Activated T-helper 1 cell treated with anti-CD3 and anti-CD28 coated beads, Interleukin-2, amount 50 U/mL, for 16 hours (primary cell): ENCODE measurements at places on chromosomes 3 and 15.
A peak's percentile ranks its signal among the peaks of the same experiment; 100 is the strongest.

GRCh38 chr15:50098545-50098944 lies 20.5 kb downstream of the ATP8B4 start:
- DNase-seq: no peak

GRCh38 chr3:186102687-186103086 lies 6.2 kb downstream of the ETV5 start:
- DNase-seq: no peak

GRCh38 chr3:71504250-71505036 lies 79.1 kb downstream of the FOXP1 start:
- DNase-seq: peak; percentile 26

- no peak for DNase-seq
Observed at GRCh38 chr15:47744973-47745372, 27.7 kb downstream of the SEMA6D start.

- no peak for DNase-seq
Observed at GRCh38 chr3:28768439-28768838, 419.8 kb upstream of the AZI2 start.

DNA sequence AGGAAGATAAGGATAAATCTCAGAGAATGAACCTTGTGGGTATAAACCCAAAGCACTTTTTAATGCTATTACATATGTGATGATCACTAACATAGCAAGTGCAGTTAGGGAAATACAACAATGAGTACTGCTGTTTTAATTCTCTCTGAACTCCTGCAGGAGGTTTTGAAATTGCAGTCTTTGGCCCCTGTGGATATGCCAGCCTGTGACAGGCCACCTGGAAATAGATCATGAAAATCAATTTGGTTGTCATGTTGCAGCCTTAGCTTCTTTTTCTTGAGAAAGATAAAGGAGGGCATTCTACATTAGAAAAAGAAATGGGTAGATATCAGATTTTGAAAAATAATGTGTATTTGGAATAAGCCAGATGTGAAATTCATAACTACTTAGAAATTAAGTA lies 103.6 kb downstream of the RSRC1 start:
- DNase-seq: no peak

GRCh38 chr3:37505415-37505814 lies 331.0 kb upstream of the LRRFIP2 start:
- DNase-seq: no peak

- DNase-seq: no peak
Observed at GRCh38 chr15:40190591-40190990, 29.7 kb downstream of the BUB1B start.

GRCh38 chr15:73392025-73392424 lies 23.3 kb upstream of the HCN4 start:
- DNase-seq: no peak

- no peak for DNase-seq
Observed at GRCh38 chr3:193777524-193777923, 184.5 kb downstream of the OPA1 start.

GRCh38 chr3:100912976-100913545 lies 80.2 kb downstream of the ABI3BP start:
- DNase-seq: no peak

DNA sequence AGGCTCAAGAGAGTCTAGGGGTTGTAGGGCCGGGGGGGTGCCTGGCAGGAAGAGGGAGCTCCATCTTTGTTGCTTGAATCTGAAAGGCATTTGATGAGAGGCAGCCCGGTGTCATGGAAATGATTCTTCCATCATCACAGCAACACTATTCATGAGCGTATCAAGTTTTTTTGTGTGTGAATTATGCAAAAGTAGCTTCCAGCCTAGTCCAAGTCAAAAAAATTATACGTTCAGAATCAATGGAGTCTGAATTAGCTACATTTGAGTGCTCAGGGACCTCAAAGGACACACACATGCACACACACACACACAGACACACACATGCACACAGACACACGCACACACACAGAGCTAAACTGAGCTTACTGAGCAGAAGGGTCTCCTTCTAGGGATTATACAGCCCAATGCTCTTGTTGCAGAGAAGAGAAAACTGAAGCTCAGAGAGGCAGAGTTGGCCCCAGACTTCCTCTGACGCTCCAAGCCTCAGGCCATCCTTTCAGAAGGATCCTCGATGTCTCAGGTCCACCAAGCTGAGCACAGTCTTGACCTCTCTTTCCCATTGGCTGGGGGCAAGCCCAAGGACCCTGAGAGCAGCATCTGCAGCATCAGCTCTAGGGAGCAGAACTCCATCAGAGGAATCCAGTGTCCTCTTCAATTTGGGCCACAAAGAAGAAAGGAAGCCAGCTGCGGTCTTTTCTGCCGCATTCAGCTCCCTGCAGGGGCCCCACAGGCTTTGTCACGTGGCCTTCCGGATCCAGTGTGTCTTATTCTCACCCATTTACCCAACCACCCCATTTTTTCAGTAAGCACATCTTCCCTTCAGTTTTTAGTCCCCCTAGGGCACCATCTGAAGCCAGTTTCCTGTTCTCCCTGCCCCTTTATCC lies 228.0 kb downstream of the UACA start:
- DNase-seq: peak; percentile 18

- DNase-seq: no peak
Observed at GRCh38 chr3:161508852-161509477, 12.4 kb downstream of the OTOL1 start.

GRCh38 chr3:45537970-45538640 lies 56.4 kb upstream of the LIMD1 start:
- DNase-seq: no peak

- DNase-seq: no peak
Observed at GRCh38 chr15:71971905-71972304, 146.0 kb downstream of the MYO9A start.

DNA sequence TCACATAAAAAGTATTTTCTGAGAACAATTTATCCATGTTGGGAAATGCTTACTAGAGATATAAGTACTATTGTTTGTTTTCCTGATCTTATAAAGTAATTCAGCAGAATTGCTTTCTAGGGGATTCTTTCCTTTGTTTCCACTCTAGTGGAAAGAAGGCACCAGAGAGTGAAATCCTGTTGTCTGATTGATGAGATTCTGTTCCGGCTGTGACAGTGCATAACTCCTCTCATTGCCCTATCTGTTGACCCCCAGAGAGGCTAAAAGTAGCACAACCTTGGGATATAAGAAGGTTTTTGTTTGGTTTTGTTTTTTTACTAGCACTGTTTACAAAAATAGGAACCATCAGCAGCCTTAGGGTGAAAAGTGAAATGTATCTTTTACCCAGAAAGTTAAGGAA lies 114.1 kb downstream of the ALCAM start:
- no peak for DNase-seq

DNA sequence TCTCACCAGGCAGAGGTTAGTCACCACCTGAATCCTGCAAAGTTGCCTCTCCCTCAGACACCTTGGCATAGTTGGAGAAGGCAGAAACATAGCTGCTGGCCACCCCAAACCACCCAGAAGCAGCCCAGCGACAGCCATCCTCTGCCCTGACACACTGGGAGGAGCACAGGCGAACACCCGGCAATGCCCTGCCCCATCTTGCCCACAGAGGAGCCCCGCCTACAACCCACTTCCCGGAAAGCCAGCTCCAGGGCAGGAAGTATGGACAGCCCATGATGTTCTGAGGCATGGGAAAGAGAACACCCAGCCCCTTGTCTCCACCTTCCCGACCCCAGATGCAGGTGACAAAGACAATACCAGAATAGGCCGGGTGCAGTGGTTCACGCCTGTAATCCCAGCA lies 12.6 kb upstream of the SHISA5 start:
- no peak for DNase-seq

GRCh38 chr3:136898954-136899353 lies 36.9 kb downstream of the NCK1 start:
- no peak for DNase-seq

- no peak for DNase-seq
Observed at GRCh38 chr3:85567071-85567676, 608.4 kb downstream of the CADM2 start.

DNA sequence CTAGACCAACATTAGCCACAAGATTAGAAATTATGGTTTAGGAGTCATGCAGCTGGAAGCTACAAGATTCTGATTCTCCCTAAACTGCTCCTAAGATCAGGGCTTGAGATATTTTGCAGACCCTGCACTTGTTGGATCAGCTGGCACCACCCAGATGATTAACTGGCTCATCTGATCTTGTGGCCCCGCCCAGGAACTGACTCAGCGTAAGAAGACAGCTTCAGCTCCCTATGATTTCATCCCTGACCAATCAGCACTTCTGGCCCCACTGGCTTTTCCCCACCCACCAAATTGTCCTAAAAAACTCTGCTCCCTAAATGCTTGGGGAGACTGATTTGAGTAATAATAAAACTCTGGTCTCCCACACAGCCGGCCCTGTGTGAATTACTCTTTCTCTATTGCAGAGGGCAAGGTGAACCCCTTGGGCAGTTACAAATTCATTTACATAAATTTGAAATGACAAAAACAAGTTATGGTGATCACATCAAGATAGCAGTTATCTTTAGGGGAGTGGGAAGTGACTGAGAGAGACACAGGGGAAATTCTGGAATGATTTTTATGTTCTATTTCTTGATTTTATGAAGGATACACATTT lies 76.5 kb downstream of the CD200R1L start:
- peak; percentile 7 for DNase-seq

GRCh38 chr3:187713504-187713903 lies 11.1 kb upstream of the RTP2 start:
- no peak for DNase-seq

DNA sequence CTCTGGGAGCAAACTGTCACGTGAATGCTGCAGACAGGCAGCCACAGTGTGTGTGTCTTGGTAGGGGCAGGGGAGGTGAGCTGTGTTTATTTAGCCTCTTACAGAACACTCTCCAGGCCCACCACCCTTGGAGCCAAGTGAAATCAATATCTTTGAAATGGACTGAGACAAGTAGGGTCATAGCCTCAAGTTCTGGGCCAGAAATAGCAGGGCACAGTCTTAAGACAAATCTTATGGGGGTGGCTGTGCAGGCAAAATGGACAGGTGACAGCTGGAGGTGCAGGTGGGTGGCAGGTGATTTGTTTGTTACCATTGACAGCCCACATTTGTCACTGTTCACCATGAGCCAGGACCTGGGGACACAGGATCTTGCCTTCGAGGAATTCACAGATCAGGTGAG lies 93.6 kb upstream of the NMNAT3 start:
- DNase-seq: no peak

DNA sequence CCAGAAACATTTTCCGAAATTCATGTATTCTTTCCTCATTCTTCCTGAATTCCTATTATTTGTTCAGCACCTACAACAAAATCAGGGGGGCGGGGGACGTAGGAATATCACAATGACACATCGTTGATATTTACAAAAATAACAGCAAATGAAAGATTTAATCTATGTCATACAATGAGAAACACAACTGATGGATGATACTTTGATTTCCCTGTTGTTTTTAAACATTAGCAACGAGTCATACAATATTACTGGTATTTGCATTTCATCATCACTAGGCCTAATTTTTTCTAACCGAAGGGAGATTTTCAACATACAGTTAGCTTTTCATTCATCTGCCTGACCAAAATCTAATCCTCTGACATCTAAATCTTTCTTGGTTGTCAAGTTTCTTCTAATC lies 45.3 kb upstream of the INO80 start:
- DNase-seq: no peak

DNA sequence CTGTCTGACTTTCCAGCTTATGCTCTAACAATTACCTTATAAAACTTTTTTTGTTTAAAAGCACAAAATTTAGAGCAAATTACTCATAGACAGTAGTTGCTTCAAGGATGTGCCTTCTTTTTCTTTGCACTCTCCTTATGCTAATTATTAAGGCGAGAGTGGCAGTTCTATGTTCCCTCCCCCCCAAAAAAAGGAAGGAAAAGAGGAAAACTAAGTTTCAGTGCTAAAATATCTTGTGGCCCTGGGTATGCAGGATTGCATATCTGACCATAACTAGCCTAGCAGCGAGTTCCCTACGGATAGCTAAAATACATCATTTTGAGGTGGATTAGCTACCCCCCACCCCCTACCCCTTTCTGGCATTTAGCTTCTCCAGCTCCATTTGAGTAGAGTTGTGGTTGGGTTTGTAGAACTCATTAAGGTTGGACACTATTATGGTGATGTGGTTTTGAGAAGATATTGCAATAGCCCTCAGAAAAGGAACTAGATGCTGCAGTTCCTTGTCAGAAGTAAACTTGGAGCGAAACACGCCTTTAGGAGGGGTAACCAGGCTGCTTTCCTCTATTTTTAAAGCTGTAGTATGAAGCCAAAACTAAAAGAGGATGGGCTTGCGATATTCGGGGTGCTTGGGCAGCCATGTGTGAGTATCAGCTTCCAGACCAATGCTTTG lies 174.6 kb downstream of the AKAP13 start:
- DNase-seq: no peak

DNA sequence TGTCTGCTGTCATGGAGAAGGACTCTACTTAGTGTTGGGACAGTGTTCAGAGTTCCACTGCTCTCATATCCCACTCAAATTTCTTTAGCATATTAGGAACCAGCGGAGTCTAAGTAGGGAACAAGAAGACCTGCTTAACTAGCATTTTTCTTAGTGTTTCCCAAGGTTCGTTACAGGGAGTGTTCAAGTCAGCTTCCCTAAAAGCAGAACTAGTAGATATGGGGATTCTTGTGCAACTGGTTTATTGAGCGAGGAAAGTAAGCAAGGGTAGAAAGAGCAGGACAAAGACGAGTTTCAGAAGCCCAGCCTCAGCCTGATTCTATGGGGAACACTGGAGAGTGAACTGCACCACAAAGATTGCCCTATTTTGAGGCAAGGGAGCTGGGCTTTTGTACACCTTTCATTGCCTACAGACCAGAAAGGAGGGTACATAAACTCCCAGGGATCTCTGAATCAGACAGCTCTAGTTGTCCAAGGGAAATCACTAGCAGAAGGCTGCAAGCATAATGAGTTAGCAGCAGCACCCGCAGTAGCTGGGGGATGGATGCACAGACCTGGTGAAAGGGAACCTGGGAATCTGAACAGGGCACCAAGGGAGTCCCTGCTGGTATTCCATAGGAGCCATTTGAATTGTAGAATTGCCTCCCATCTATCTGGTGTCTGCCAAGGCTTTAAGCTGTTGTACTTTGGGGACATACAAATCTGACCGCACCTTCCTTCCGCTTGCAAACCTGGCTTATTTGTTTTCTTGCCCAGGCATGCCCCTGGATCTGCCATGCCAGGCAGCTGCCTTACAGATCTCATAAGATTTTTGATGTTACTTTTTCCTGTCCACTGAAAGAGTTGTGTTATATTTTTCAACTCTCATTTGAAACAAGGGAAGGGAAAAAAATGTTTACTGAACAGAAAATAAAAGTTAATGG lies 15.1 kb downstream of the CMTM7 start:
- no peak for DNase-seq

DNA sequence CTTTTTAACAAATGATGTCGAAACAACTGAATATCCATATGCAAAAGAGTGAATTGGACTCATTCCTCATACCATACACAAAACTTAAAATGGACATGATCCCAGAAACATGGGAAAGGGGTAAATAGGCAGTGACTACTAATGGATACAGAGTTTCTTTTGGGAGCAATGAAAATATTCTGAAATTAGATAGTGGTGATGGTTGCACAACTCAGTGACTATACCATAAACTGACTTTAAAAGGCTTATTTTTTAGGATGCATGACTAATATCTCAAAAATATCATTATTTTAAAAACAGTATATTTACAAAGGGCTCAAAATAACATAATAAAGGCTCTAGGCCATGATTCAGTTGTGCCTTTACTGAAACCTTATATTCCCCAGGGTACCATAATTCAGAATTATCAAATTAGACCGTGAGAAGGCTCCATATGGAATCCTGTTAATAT lies 16.3 kb upstream of the ATP13A3 start:
- DNase-seq: no peak
